Body of pancreas (tissue), 4 donors: ENCODE measurements at places on chromosomes 16 and 17.

DNA sequence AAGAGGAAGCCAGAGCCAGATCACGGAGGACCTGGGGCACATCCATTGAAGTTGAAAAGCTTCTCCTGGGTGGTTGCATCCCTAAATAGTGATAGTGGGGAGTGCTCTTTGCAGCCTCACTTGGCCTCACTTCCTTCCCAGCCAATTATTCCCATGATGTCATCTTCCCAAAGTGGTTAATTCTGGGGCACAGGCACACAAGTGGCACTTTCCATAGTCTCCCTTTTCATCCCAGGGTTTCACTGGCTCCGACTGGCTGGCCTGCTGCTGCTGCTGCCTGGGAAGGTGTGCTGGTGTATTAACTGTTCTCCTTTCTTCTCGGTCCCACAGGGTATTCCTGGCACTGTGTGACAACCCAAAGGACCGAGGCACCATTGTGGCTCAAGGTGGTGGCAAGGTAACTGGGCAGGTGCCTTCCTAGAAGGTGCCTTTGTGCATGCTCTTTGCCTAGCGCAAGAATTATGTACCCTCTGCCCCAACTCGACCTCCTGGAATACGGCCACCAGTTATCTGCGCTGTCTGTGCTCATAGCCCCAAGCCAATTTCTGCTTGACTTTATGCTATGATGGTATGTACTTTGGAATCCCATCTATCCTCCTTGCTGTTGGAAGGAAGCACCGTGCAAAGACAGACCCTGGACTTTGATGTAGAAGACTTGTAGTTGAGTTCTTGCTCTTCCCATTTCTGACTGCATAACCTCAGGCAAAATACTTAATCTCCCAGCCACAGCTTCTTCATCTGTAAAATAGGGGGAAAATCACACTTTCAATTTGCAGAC, 18.4 kb downstream of the SLC35G3 start:
- no peaks in the 10 kb centered on the region for H3K36me3 ChIP-seq
- H3K27ac ChIP-seq = no peak overlapping the region
- H3K4me1 ChIP-seq = peaks cover 3% of the 10 kb centered on the region
- no peaks in the 10 kb centered on the region for H3K27me3 ChIP-seq
- no peak for DNase-seq
- H3K4me3 ChIP-seq = no peak overlapping the region

GRCh38 chr17:67359960-67360791, 6.2 kb downstream of the PSMD12 start:
- H3K27me3 ChIP-seq = no peaks in the 10 kb centered on the region
- H3K4me3 ChIP-seq = no peak overlapping the region
- no peak overlapping the region for H3K27ac ChIP-seq

- no peak overlapping the region for H3K4me3 ChIP-seq
Measured at GRCh38 chr16:77868478-77868877, 80.1 kb downstream of the VAT1L start.

GRCh38 chr17:49104511-49105074, 28.0 kb upstream of the B4GALNT2 start:
- H3K27me3 ChIP-seq = no peaks in the 10 kb centered on the region
- H3K27ac ChIP-seq = no peak overlapping the region
- H3K36me3 ChIP-seq = no peaks in the 10 kb centered on the region
- H3K4me1 ChIP-seq = peaks cover 49% of the 10 kb centered on the region
- DNase-seq = no peak
